Mesothelial cell of epicardium (in vitro differentiated cells): ENCODE measurements at places on chromosomes 2 and 18.

DNA sequence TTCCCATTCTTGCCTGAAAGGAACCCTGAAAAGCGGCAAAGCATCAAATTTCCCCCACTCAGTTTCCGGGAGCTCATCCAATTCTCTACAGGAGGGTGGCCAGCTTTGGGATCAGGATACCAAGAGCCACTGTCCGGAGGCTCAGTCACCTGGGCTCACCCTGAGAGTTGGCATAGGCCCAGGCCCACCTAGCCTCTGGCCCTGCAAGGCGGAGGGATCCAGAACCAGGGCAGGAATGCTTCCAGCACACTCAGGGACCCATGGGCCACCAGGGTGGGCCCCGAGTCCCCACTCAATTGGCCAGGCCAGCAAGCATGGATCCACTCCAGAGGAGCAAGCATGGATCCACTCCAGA is 432.9 kb upstream of the MYT1L start:
- DNase-seq, result no peak

DNA sequence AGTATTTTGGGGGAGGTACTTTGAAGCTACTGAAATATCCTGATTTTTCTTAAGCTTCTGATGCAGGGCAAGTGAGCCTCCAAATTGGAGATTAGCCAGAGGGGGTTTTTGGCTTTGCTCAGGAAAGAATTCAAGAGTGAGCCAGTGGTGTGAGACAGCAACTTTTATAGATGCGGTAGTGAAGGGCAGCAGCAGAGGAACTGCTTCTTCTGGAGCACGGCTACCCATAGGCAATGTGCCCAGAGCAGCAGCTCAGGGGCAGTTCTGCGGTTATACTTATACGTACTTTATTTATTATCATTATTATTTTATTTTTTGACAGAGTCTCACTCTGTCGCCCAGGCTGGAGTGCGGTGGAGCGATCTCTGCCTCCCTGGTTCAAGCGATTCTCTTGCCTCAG is 19.8 kb upstream of the NT5DC4 start:
- no peak for DNase-seq

DNA sequence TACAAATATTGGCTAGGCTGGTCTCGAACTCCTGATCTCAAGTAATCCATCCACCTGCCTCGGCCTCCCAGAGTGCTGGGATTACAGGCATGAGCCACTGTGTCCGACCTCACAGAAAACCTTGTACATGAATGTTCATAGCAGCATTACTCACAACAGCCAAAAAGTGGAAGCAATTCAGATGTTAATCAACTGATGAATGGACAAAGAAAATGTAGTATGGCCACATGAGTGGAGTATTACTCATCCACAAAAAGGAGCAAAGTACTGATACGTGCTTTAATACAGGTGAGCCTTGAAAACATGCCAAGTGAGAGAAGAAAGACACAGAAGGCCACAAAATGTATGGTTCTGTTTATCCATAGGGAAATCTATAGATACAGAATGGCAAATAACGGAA is 20.6 kb downstream of the CEP192 start:
- no peak for DNase-seq

- DNase-seq, result no peak
Measured at GRCh38 chr18:66344227-66344626, 259.7 kb downstream of the CDH19 start.

DNA sequence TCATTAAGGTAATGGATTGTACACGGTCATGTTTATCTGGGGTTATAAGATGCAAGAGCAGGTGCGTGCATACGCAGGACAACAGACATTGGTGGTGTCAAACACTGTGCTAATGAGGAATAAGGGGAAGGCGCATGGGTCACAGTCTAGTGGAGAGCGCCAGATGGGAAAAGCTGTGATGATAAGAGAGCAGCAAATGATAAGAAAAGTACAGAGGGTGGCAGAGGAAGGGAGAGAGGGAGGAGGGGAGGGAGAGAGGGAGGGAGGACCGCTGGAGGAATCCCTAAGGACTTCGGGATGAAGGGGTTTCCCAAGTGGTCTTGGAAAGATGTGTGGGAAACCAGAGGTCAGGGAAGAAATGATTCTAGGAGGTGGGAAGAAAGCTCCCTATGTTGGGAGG is 2.9 kb downstream of the TNFRSF11A start:
- no peak for DNase-seq

DNA sequence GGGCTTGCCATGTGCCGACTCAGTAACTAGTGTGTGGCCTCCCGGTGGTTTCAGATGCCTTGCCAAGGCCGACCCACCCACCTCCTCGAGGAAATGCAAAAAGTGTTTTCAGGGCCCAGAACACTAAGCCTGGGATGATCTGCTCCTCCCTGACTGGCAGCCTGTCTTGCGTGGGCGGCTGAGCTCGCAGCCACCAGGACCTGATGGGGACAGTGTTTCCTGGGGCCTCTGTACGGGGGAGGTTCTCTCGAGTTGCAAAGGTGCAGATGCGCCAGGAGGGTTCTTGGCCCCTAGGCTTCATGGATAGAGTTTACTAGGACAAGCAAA is 85.2 kb downstream of the GLI2 start:
- no peak for DNase-seq

DNA sequence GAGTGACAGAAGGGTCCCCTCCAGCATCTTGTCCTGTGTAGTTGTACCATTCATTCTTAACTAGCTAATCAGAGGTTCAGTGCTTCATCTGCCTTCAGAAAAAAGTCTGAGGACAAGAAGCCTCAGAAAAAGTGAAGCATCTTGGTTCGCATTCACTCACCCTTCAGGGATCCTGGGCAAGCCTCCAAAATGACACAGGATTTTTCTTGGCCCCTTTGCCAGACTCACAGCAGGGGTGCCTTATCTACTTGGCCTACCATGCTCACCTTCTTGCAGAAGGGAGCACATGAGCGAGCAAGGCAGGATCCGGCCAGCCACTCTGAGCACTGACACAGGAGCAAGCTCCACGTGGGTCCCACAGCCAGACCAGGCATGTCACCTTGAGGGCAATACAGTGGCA is 43.1 kb upstream of the XDH start:
- DNase-seq, result no peak

- DNase-seq, result no peak
Measured at GRCh38 chr2:238509151-238509835, 82.6 kb downstream of the ASB1 start.

DNA sequence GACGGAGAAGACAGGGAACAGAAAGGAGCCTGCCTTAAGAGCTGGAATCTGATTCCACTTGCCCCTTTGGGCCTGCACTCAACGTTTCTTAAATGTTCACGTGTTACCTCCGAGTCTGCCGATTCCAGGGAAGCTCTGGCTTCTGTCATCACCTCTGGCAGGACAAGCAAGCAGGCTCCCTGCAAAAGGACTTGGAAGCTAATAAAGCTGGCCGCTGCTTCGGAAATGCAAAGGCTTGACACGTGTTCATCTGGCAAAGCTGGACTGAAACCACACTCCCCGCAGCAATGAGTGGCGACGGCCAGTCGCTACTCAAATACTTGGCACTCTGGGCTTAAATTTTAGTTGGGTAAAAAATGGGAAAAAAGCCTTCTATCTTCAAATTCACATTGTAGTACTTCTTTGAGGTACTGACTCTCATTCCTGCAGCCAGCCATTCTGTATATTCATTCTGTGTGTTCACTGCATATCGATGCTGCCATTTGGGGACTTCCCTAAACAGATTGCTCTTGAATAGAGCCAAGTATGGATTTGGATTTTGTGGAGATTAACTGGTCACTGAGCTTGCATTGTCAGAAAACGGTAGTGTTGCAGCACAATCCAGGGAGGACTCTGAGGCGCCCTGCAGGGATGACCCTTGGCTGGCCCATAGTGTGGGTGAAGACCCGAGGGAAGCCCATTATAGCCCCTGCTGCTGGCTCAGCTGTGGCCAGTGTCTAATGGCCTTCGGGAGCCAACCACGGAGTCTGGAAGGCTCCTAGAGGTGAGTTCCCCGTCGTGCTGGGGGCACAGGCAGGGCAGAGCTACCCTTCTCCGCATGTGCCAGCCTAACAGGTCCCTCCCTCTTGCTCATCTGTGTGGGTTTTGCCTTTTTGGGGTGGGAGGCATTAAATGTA is 231.5 kb downstream of the PRKCE start:
- DNase-seq, result no peak

GRCh38 chr2:25409044-25409443 is 67.3 kb upstream of the DNMT3A start:
- no peak for DNase-seq

DNA sequence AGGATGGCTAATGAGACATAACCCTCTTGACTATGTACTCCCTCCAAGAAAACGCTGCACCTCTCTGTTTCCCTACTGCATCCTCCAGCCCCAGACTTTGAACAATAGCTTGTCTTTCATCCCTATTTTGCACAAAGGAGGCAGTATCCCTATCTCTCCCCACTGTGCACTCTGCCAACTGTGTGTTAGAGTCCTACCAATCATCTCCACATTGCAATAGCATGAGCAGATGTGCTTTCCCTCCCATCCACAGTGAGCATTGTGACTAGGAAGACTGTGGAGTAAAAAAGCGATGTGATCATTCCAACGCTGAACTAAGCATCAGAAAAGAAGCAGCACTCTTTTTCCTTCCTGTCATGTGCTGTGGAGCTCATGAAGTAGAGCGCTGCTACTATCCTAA is 206.3 kb upstream of the GULP1 start:
- DNase-seq, result no peak

GRCh38 chr2:13193900-13194299 is 477.2 kb downstream of the TRIB2 start:
- no peak for DNase-seq

- no peak for DNase-seq
Measured at GRCh38 chr2:226295123-226295522, 504.5 kb downstream of the IRS1 start.

- DNase-seq, result peak; percentile 21
Measured at GRCh38 chr18:42174909-42175308, 219.9 kb downstream of the PIK3C3 start.

DNA sequence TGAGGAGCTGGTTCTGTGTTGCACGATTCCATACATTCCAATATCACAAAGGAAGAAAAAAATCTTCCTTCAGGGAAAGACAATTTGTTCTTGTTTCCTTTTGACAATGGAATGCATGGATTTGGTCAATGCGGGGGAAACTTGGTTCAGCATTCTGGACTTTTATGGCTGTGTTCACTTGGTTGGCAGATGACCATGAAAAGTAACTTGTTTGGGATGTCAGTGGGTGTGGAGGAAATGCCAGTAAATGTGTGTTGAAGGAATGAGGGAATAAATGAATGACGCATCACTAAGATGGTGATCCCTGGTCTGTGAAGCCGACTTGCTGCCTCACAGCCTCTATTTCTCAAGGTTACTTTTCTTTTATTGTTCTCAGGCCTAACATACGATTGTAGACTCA is 53.7 kb downstream of the THUMPD2 start:
- DNase-seq, result no peak

DNA sequence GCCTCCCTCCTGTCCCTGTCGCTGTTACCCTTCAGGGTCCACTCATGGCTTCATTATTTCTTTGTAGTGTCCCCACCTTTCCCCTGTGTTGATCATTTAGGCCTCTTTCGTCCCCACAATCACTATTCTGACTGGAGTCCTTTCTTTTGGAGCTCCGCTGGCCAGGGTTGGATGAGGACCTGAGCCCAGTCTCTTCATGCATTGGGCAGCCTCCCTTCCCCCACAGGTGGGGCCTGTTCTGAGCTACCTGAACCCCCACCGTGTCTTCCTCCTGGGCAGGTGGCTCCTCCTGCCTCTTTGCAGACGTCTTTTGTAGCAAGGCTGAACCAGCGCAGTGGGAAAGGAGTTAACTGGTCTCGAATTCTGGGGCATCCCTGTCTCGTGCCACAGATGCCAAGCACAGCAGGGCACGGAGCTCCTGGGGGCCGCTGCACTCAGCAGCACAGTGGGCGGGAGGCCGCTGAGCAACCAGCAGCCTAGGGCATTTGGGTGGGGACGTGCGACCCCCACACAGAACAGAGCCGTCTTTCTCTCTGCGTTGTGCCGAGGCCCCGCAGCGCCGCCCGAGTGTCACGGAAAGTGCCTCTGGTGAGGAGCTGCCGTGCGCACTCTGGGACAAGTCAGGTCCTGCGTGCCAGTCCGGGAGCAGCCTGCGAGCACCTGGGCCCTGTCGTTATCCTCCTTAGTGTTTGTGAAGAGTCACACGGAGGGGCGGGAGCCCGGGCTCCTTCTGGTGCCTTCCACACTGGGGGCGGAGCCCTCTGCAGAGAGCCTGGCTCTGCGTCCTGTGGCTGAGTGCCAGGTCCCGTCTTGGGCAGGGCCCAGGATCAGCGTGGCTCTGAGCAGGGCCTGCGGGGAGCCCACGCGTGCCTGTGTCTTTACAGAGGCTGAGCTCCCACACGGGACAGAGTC is 130.1 kb downstream of the NFATC1 start:
- DNase-seq, result no peak

DNA sequence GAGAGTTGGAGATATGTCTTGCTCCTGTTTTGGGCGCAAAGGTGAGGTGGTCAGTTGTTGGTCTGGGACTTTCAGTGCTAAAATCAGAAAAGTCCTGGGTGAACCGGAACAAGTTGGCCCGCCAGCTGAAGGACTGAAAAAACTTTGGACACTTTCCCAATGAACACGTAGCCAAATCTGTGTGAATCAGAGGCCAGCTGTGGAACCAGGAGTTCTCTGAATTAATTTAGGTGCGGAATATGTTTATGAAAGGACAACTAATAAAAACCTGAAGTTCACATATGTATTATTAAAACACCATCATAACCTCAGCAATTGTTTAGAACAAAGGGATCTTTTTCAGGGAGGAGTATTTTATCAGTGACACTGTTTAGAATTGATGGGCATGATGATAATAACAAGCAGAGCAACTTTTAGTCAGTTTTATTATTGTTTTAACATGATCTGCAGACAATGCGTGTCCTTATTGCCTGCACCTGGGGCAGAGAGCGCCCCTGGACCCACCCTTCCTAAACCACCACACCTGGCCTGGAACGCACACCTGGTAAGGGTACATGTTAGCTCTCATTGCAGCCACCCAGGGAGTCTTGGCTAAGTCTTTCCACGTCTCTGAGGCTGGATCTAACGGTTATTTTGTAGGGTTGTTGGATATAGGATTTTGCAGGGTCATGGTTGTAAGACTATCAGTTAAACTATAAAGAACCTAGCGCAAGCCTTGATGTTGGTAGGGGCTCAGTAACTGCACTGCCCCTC is 9.9 kb upstream of the ODC1 start:
- no peak for DNase-seq

GRCh38 chr2:145288650-145289496 is 769.0 kb upstream of the ZEB2 start:
- no peak for DNase-seq

DNA sequence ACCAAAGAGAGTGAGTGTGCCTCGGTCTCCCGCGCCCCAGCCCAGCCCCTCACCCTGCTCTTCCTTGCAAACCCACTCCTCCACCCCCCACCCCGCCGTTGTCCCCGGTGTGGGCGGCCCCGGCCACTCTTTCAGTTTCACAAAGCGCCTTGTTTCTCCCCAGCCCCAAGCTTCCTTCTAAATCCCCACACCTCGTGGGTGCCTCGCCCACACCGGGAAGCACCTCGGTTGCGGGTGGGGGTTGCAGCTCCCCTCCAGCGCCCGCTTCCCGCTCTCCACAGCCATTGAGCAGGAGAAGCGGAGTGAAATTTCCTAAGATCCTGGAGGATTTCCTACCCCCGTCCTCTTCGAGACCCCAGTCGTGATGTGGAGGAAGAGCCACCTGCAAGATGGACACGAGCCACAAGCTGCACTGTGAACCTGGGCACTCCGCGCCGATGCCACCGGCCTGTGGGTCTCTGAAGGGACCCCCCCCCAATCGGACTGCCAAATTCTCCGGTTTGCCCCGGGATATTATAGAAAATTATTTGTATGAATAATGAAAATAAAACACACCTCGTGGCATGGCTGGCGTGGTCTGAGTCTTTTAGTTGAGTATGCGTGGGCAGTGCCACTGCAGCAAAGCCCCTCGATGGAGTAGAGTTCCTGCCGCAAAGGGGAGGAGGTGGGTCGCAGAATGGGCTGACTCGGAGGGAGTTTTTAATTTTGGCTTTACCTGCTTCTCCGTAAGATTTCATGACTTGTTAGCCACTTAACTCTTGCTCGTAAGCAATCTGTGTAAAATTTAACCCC is 848 bp downstream of the TMSB10 start:
- no peak for DNase-seq
